CD4-positive, alpha-beta T cell treated with Interleukin-4 for 1 hour (primary cell): ENCODE measurements at places on chromosomes 13 and 19.

DNA sequence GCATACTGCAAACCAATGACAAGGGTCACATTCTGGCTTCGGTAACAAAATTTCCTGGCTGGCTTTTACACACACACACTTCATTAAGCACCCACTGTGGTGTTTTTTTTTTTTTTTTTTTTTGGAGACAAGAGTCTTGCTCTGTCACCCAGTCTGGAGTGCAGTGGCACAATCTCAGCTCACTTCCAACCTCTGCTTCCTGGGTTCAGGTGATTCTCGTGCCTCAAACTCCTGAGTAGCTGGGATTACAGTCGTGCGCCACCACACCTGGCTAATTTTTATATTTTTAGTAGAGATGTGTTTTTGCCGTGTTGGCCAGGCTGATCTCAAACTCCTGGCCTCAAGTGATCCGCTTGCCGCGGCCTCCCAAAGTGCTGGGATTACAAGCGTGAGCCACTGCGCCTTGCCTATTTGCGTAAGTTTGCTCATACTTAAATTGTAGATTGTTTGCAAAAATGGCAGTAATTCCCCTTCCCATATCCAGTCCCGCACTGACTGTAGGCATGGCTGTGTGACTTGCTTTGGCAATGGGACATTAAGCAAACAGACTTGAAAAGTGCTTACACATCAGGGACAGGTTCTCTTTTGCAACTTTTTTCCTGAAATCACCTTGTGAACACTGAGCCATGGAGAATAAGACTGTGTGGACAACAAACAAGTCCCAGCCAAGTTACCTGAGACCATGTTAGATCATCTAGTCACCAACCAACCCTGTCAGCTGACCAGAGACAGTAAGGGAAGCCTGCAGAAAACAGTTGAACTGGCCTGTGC, 42.1 kb upstream of the EBPL start:
- DNase-seq, result no peak

GRCh38 chr19:38975861-38976271, 324 bp upstream of the FBXO17 start:
- DNase-seq, result no peak

DNA sequence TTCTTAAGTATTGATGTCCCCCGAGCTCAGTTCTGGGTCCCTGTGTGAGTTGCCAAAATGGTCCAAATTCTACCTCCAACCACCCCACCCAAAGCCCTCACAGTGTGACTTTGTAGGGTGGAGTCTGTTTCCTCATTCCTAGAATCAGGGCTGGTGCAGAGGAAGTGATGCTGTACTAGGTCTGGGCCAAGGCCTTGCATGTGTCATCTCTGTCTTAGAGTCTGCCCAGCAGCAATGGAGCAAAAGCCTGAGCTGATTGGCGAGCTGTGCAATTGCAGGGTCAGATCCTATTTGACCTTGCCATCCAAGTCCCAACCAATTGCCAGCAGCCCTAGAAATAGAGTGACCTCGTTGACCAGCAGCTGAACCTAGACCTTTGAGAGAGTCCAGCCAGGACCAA, 97.0 kb upstream of the ANKRD10 start:
- no peak for DNase-seq

DNA sequence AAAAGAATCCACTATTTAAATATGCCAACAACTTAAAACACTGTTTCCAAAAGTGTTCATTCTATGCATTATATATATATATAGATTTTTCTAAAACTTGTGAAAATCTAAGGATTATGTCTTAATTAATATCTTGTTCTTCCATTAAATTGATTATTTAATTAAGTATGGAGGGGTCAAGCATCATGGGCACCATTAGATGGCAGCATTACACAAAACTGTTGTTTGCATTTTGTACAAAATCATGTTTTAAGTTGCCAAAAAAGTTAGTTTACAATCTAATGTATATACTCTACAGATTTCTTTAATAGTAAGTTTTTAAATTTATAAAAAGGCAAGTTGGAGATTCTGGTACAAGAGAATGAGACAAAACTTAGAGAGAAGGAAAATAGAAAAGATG, 213.2 kb upstream of the EDNRB start:
- DNase-seq, result no peak

- DNase-seq, result no peak
Observed at GRCh38 chr13:71118779-71119364, 748.1 kb downstream of the DACH1 start.

- no peak for DNase-seq
Observed at GRCh38 chr19:19486343-19487076, 28.8 kb downstream of the TSSK6 start.

- DNase-seq, result no peak
Observed at GRCh38 chr13:76043874-76044273, 407.7 kb downstream of the LMO7 start.

GRCh38 chr13:32837973-32838927, 178.0 kb upstream of the KL start:
- no peak for DNase-seq

DNA sequence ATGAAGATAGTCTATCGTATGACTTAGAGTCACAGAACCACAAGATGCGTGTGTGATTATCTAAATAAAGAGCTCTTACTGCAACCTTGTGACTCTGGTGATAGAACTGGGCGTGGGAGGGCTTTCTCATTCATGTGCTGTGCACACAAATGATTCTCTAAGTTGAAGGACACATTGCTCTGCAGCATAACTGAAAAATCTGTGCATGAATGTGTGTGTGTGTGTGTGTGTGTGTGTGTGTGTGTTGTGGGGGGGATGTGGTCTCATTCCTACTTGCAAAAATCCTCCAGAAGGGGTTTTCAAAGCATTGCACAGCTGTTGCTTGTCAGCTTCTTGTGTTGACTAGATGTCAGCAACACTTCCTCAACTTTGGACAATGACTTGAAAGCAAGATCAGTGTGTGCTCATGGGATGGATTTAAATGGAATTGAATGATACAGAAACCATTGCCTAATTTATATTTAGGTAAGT, 22.4 kb downstream of the LRCH1 start:
- DNase-seq, result no peak

- no peak for DNase-seq
Observed at GRCh38 chr19:51687791-51688670, 5.1 kb upstream of the SPACA6 start.

- DNase-seq, result no peak
Observed at GRCh38 chr13:91647361-91647990, 249.1 kb downstream of the GPC5 start.

- DNase-seq, result no peak
Observed at GRCh38 chr19:50877338-50877737, 4.1 kb downstream of the KLK2 start.

GRCh38 chr13:48477191-48477855, 55.6 kb downstream of the RCBTB2 start:
- no peak for DNase-seq

DNA sequence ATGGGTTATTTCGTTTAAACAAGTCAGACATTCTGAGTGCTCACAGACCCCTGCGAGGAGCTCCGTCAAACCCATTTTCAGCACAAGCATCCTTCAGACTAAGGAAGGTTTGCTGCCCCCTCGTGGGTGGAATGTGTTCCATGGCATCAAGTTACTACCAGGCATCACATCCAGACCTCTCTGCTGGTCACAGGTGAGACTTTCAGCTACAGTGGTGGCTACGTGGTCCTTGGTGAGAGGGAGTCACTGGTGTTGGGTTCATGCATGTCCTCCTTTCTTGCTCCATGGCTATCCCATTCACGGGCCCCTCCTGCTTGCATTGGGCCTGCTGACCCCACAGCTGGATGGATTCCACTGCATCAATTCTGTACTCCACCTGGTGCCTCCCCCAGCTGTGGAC, 9.1 kb upstream of the LILRB5 start:
- DNase-seq, result peak; percentile 76

DNA sequence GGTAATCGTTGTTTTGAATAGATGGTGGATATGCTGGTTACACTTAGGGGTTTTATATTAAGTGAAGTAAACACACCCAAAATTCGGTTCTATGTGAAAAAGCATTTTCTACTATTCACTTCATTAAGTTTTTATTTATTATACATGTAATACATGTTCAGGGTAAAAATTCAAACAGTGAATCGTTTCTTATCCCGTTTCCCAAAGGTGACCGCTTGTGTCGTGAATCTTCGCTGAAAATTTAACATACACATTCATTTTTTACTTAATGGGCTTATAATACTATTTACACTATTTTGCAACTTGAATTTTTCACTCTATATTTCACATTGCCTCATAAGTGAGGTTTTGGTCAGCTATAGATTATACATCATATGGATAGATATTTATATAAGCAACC, 24.5 kb downstream of the IPO5 start:
- DNase-seq, result no peak

- no peak for DNase-seq
Observed at GRCh38 chr13:94520001-94520400, 40.5 kb upstream of the DCT start.

GRCh38 chr19:29680447-29680846, 15.2 kb downstream of the PLEKHF1 start:
- DNase-seq, result peak; percentile 80

DNA sequence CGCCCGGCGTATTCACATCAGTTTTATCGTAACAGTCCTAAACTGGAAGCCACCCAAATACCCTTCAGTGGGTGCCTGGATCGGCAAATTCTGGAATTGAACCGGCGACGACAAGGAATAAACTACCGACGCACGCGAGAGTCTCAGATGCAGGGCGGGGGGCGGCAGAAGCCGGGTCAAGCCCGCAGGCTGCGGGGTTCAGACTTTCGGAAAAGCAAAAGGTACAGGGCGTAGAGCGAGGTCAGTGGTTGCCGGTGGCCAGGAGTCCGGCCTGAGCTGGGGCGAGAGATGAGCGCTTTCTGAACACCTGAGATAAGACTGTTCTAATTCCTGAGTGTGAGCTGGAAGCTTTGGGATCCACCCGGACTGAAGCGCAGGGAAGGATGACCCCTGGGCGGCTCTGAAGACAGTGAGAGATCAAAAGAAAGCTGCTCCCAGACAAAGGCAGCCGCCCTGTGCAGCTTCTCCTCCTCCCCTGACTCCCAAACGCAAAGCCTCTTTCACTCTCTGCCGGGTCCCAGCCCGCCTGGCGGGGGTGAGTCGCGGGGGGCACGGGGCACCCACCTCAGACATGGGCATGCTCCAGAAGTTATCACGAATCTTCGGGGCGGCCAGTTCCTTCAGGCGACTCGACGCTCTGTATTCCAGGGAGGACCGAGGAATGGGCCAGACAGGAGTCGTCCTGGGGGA, 26.2 kb upstream of the MIER2 start:
- DNase-seq, result no peak

DNA sequence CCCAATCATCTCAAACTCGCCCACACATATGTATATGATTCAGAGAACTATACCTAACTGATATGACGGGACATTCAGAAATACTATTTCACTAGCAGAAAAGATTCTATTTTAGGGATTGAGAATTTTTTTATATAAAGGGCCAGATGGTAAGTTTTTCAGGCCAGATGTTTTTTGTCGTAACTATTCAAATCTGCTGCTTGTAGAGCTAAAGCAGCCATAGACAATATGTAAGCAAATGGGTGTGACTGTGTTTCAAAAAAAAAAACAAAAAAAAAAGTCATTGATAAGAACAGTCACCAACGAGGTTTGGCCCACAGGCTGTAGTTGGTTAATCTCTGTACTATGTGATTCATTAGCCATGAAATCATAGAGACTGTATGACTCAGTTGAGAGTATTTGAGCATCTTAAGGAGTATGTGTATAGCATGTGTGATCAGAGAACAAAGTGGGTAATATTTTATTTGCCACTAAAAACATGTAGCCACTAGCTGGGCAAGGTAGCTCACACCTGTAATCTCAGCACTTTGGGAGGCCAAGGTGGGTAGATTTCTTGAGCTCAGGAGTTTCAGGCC, 2724.7 kb downstream of the PCDH9 start:
- no peak for DNase-seq

DNA sequence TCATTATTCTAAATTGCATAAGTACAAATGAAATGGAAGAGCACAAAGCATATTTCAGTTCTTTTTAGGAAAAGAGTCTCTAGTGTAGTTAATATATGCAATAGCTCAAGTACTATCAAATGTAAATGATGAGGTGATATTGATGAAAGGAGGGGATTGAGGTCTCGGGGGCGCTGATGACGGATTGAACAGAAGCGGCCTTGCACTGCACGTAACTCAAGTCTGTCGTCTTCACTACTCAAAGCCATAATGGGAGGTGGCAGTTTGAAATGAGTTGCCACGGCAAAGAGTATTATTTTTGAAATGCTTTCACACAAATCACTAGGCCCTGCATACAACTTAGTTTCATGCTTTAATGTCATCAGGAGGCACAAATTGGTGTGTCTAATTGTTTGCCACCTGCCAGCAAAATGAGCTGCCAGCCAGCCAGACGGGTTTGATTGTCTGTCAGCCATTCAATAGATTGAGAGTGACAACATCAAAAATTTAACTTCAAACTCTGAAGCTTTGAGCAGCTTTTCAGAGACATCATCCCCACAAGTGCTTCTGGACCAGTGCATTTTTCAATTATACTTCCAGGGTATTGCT, 256.6 kb downstream of the NBEA start:
- no peak for DNase-seq

DNA sequence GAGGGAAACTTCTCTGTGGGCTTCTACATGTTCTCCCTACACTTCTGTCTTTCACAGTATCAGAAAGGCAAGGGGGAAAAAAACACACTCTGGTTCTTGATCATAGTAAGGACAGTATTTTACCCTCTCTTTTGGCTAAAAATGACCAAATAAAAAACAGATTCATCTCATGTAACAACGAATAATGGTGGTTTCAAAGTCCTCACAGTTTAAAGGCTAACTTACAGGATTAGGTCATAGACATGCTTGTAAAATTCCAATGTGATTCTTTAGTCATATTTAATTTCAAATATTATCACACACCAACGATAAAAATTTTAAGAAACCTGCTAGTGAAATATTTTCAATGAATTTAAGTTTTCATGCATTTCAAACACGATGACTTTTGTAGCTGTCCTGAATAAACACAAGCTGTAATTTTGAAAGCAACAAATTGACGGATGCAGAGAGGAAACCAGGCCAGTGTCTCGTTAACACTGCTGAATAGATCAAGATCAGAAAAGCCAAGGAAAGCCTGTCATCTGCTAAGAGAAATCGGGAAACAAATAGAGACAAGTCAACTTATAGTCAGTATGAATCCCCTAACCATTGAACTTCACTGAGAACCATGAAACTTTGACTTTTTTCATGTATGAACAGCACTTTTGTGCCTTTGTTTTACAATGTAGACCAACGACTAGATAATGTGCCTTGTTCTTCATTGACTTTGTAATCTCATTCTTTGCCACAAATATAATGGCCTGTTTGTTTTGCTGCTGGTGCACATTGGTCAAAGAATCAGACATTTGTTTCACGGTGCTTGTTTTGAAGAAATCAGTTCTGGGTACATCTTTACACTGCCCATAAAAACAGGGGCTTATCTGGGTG, 22.0 kb downstream of the MBNL2 start:
- no peak for DNase-seq
